GDM1 (cell line): ENCODE measurements at places on chromosomes 12 and 14.

GRCh38 chr12:54393207-54393609, 8.7 kb upstream of the ZNF385A start:
- DNase-seq: no peak

GRCh38 chr14:100994756-100995330, 91.3 kb upstream of the RTL1 start:
- DNase-seq: no peak

DNA sequence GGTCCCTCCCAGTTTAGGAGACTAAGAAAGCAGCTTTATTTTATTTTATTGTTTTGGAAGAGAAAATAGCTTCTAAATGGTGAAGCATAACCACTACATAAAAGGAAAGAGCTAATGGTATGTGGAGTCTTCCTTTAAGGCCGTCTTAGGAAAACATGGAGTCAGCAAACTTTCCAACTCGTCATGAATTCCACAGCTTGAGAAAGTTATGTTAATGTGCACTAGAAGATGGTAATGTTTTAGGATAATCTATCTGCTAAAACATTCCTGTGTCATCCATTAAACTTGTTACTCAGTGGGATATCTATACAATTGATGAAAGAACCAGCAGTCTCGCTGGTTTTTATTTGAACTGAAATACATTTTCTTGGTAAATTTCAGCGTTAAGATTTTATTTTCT, 448.4 kb upstream of the SEL1L start:
- no peak for DNase-seq

DNA sequence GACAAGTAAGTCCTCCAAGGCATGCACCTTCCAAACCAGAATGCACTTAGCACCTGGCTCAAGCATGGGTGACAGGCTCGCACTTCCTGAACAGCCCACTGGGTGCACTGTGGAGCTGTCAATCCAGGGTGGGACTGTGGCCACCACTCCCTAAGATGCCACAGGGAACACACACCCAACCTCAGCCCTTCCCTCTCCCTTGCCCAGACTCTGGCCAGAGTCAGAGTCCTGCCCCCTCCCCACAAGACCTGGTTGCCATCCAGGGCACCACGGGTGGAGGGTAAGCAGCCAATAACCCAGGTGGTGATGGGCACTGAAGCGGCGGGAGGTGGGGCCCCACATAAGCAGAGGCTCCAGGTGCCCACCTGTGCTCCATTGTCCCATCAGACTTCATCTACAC, 160.6 kb downstream of the MYRFL start:
- DNase-seq: no peak

DNA sequence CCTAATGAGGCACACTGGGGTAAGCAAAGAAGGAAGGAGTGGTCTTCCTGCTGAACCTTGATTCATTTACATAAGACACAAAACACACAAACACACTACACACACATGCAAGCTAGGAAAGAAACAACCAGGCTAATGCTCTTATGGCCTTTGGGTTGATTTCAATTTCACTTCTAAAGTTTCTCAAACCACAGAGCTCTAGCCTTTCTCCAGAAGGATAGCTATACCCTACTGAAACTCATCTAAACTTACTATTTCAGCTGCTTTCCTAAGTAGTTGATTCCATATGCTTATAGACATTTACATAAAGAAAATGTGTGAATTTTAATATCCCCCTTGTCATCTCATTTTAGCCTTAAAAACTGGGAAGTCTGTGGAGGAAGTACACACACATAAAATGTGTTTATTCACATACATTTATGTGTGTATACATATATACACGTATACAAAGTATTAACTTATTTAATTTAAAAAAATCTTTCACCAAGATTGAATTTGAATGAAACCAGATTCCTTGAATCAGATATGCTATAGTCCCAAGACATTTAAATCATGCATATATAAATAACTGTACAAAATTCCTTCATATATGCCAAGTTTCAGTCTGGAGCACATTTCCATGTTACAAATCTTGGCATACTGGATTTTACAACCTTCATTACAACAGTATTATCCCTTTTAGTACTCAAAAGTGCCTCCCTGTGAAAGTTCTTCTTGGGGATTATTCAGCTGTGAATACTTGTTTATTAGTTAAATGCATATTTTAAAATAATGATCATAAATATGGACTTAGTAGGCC, 231.8 kb upstream of the NPAS3 start:
- no peak for DNase-seq

DNA sequence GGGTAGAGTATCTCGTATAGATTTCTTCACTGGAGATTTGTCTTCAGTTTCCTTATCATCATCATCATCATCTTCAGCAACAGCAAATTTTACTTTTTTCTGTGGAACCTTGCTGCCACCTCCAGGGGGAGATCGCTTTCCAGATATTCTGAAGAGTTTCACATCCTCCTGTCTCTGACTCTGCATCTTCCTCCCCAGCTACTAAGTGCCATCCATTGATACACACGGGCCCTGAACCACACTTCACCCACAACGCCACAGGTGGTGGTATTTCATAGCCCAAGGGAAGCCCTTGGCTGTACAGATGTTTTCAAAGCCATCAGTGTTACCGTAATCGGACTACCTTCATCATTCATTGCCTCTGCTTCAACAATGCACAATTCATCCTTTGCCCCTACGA, 82.2 kb downstream of the PPP2R5C start:
- no peak for DNase-seq

- no peak for DNase-seq
Observed at GRCh38 chr12:11761869-11762567, 112.5 kb downstream of the ETV6 start.

DNA sequence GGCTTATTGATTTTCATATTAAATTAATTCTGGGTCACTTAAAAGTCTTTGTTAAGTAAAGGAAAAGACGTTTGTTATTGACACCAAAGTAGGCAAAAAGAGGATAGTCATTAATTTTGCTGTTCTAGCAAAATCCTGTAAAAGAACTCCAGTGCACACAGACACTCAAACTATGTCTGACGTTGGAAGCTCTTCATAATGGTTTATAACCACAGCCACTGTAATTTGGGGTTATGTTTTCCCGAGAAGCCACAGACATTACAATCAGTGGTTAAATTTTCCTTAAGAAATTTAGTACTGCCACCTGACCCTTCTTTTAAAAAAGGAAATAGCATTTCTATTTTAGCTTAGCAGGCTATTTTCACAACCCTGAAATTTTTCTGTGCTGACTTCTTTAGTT, 267.5 kb downstream of the CCDC91 start:
- no peak for DNase-seq
